ENCODE measurements at places on chromosomes 11 and 22.

GRCh38 chr11:6620636-6621035, 1.4 kb upstream of the TPP1 start:
- DNase-seq = no peak

DNA sequence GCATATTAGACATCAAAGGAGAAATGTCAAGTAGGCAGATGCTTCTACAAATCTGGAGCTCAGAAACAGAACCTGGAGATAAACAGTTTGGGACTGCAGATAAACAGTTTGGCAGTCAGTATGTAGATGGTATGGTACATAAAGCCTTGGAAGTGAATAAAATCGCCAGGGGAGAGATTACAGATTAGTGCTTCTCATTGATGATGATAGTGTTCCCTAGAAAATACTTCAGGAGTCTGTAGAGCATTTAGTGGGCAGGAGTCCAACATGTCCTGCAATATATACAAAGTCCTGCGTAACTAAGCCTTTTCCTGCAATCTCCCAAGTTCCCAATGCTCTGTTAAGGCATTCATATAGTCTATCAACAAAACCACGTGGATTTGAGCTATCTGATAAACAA, 35.2 kb downstream of the NARS2 start:
- DNase-seq = no peak

DNA sequence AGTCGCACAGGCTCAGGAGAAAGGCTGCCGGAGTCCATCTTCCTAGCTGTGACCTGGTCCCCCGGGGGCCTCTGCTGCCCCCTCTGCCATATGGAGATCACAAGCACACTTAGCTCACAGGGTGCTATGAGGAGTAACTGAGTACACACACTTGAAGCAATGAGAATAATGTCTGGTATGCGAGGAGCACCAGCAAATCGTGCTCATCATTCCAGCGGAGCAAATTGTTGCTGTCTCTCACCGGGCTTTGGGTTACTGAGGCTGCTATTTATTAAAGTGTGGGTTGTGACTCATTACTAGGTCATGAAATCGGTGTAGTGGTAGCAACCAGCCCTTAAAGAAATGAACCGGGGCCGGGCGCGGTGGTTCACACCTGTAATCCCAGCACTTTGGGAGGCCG, 48.1 kb upstream of the EIF3D start:
- DNase-seq = no peak

GRCh38 chr22:30000566-30000965, 79.7 kb upstream of the HORMAD2 start:
- no peak for DNase-seq

- DNase-seq = no peak
These were observed 4.4 kb downstream of the SCARF2 start for GRCh38 chr22:20433191-20433590.
